Activated CD4-positive, alpha-beta memory T cell treated with anti-CD3 and anti-CD28 coated beads for 36 hours (primary cell): ENCODE measurements at places on chromosomes 6 and 20.
A peak's percentile ranks its signal among the peaks of the same experiment; 100 is the strongest.

DNA sequence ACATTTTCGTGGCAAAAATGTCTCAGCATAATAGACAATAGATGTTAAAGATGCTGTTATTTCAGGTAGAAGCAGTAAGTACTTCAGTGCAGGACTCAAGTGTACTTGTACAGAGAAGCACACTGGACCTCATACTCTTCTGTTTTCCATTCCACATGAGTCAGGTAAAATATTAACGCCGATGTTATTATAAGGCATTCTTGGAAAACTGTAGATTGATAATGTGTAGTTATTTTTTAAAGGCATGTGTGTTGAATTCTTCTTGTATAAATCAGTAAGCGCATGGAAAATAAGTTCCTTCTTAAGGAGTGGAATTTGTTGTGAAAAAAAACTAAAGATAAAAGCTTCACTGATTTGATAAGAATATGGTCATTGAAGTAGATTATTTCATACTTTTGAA lies 45.8 kb downstream of the DOP1A start:
- DNase-seq: no peak

GRCh38 chr6:53437557-53438202 lies 88.9 kb upstream of the ELOVL5 start:
- peak; percentile 36 for DNase-seq

- DNase-seq: no peak
Observed at GRCh38 chr6:7546896-7547295, 5.4 kb downstream of the DSP start.

DNA sequence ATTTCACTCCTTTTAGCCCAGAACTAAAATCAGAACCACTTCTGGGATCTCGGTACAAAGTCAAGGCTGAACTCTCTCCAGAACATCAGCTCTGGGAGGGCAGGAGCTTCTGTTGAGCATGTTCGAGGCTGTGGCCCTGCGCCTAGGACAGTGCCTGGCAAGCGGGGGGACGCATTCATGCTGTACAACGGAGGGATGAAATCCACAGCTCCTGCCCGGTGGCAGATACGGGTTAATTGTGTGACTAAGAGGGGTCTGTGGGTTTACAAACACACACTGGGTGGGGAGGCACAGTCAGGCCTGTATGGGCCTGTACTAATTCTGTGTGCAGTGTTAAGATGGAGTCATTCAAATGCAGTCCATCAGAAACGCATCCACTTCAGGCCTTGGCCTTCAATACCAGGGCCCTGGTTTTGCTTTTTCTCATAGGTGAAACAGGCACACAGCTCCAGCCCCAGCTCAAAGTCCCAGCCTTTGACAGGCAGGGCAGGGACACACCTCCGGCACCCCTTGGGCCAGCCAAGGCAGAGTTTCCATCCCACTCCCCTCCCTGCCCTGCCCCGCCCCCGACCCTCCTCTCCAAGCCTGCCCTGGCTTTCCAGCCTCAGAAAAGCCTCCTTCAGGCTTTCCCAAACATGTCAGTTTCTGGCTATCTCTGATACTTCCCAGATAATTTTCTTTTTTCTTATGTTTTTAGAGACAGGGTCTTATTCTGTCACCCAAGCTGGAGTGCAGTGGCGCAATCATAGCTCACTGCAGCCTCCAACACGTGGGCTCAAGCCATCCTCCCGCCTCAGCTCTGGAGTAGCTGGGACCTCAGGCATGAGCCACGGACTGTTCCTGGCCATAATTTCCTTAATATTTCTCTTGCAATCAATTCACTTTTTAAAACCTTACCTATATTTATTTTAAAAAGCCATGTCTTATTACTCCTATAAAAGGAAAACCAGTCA lies 109.8 kb downstream of the SULF2 start:
- no peak for DNase-seq
